ENCODE measurements at places on chromosomes 2 and 18. TPM values are rescaled to one million over a fixed set of nuclear protein-coding genes. Genes with fewer than 3 reads are reported as not detected.

DNA sequence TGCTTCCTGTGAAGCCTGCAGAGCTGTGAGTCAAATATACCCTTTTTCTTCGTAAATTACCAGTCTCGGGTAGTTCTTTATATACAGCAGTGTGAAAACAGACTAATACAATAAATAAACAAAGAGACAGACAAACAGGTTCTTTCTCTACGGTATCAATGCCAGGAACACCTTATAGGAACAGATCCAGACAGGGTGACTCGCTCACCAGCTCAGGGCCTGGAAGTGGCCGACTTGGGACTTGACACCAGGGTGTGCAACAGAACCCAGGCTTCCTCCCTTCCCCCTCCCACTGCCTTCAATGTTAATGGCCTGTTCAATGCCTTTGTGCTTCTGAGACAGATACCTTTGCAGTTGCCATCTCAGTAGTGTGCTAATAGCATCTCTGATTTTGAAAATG, 309.5 kb downstream of the ALK start:
- DNase-seq: no peak

GRCh38 chr2:217398860-217399259, 539.0 kb upstream of the TNP1 start:
- no peak for DNase-seq

The SLC4A3 gene
- 8.7 TPM for total RNA-seq

DNA sequence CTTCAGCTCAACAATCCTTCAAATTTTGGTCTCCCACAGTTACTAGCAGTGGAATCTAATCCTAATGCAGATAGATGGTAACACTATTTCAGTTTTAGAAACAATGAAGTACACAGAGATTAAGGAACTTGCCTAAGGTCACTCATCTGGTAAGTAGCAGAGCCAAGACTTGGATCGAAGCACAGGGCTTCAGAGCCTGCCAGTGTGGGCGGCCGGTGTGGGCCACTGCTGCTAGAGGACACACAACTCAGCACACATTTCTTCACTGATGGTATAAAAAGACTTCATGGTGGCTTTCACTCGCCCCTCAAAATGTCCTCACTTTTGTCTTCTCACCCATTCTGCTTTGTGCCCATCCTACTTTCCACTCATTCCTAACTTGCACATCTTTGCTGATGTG, 11.1 kb downstream of the C2orf74 start:
- no peak for DNase-seq

- DNase-seq: no peak
These were observed 318.0 kb upstream of the NRP2 start for GRCh38 chr2:205364261-205364660.

GRCh38 chr18:49672853-49673252, 111.0 kb downstream of the LIPG start:
- DNase-seq: no peak

DNA sequence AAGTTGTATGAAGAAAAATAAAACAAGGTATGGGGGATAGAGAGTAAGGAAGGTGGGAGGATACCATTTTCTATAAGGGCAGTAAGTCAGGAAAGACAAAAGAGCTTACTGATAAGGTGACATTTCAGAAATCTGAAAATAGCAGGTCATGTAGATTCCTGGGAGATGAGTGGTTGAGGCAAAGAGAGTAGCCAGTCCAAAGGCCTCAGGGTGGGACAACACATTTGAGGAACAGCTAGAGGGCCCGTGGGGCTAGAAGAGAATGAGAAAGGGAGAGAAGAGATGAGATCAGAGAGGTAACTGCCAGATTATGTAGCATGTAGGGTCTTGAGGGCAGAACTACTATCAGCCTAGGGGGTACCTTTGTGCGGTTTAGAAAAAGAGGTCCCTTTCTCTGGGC, 2.9 kb downstream of the CLHC1 start:
- no peak for DNase-seq

The ANKRD29 gene
- 4.9 TPM for total RNA-seq

Measured in WTC11 (cell line).